ENCODE measurements at places on chromosomes 2 and 18. TPM values are rescaled to one million over a fixed set of nuclear protein-coding genes. Genes with fewer than 3 reads are reported as not detected.

Gene POTEI
- 5.6 TPM for total RNA-seq

Gene KRTCAP3
- total RNA-seq: 15.4 TPM

DNA sequence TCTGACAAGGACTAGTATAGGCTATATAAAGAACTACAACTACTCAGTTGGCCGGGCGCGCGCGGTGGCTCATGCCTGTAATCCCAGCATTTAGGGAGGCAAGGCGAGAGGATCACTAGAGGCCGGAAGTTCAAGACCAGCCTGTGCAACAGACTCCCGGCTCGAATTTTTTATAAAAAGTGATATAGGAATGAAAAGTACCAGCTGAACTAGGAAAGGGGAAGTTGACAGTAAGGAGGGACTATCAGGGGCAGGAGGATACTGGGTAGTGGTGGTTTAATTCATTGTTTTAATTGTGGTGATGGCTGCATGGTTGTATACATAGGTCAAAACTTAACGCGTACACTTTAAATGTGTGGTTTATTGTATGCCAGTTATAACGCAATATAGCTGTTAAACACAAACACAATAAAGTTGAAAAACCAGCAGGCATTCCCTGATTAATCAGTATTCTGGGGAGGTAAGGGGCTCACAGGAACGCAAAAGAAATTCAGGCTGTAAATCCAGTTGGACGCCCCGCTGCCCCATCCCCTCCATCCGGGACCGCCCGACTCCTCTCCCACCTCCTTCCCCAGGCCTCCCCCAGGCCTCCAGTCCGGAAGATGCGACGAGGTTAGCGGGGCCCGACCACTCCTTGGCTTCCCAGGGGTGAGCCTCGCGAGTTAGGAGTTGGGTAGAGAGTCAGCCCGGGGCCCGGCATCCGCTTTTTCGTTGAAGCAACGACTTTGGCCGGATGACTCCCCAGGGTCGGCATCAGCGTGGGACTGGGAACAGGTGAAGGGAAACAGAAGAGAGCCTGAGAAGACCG is 746 bp upstream of the POLR1B start:
- H3K36me3 ChIP-seq: no peaks in the 10 kb centered on the region
- H3K27me3 ChIP-seq: no peaks in the 10 kb centered on the region
- no peak overlapping the region for H3K4me3 ChIP-seq
- H3K27ac ChIP-seq: no peak overlapping the region
- DNase-seq: peak; percentile 41

DNA sequence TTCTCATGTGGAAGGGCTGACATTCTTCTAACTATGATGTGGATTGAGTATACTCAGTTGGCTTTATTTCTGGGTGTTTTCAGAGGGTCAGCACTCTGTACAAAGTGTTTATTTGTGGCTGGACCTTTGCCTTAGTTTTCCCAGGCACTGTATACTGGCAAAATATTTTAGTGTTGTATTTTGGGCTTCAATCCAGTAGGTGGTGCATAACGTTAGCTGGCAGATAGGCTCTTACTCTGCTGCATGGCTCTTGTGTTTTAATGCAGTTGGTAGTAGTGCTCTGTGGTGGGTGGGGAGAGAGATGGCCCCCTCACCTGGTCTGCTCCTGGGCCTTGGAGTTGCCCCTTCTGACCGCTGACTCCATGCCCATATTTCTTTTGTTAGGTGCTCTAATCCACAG is 75.6 kb upstream of the REG3A start:
- no peaks in the 10 kb centered on the region for H3K4me1 ChIP-seq
- H3K4me3 ChIP-seq: no peak overlapping the region
- H3K27ac ChIP-seq: no peak overlapping the region
- no peaks in the 10 kb centered on the region for H3K36me3 ChIP-seq

DNA sequence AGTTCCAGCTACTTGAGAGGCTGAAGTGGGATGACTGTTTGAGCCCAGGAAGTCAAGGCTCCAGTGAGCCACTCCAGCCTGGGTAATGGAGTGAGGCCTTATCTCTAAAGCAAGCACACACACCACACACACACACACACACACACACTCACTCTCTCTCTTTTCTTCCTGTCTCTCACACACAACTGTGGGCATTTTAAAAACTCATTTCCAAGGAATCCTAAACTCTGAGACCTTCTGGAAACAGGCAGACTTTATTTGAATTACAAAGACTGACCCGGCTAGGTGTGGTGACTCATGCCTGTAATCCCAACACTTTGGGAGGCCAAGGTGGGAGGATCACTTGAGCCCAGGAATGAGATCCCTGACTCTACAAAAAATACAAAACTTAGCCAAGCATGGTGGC is 21.3 kb downstream of the WDSUB1 start:
- H3K4me1 ChIP-seq: no peaks in the 10 kb centered on the region
- peaks cover 7% of the 10 kb centered on the region for H3K36me3 ChIP-seq
- no peak overlapping the region for H3K27ac ChIP-seq
- no peak overlapping the region for H3K4me3 ChIP-seq
- no peaks in the 10 kb centered on the region for H3K27me3 ChIP-seq
- no peak for DNase-seq

DNA sequence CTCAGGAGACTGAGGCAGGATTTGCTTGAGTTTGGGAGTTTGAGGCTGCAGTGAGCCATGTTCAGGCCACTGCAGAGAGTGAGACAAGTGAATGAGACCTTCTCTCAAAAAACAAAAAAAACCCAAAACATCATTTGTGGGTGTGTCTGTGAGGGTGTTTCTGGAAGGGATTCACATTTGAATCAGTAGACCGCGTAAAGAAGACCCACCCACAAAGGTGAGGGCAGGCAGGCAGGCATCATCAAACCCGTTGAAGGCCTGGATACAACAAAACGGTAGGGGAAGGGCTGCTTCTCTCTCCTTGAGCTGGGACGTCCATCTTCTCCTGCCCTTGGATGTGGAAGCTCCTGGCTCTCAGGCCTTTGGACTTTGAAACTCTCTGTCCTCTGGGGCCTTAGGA is 25.4 kb downstream of the CDKL4 start:
- no peak overlapping the region for H3K4me3 ChIP-seq
- no peaks in the 10 kb centered on the region for H3K36me3 ChIP-seq
- H3K27ac ChIP-seq: no peak overlapping the region

GRCh38 chr18:26702086-26702485 is 153.7 kb upstream of the KCTD1 start:
- no peak overlapping the region for H3K27ac ChIP-seq
- no peak for DNase-seq
- H3K36me3 ChIP-seq: no peaks in the 10 kb centered on the region

GRCh38 chr2:195022508-195022830 is 634.6 kb upstream of the SLC39A10 start:
- no peak overlapping the region for H3K27ac ChIP-seq
- H3K4me3 ChIP-seq: no peak overlapping the region
- no peak for DNase-seq

DNA sequence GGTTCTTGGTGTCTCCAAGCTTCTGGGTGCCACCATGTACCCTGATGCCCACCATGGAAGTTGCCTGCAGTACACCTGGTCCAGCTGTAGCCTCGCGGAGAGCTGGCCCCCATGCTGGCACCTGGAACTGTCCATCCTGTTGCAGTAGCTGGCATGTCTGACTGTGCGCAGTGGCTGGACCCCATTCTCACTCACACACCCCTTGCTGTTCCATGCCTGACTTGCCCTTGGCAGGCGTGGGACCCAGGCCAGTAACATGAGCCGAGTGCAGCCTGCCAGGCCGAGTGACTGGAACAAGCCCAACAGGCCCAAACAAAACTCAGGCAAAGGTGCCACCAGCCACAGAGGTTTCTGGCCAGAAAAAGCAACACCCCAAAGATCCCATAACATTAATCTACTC is 73.8 kb downstream of the NEURL3 start:
- H3K27me3 ChIP-seq: peaks cover 7% of the 10 kb centered on the region
- H3K4me3 ChIP-seq: no peak overlapping the region
- H3K36me3 ChIP-seq: peaks cover 3% of the 10 kb centered on the region
- peaks cover 7% of the 10 kb centered on the region for H3K4me1 ChIP-seq

GRCh38 chr2:196217116-196217515 is 45.7 kb upstream of the STK17B start:
- no peak overlapping the region for H3K27ac ChIP-seq
- no peak overlapping the region for H3K4me3 ChIP-seq
- H3K4me1 ChIP-seq: no peaks in the 10 kb centered on the region
- peaks cover 7% of the 10 kb centered on the region for H3K36me3 ChIP-seq
